ENCODE measurements at places on chromosomes 1 and 21.
A peak's percentile ranks its signal among the peaks of the same experiment; 100 is the strongest.

- no peaks in the 10 kb centered on the region for H3K27me3 ChIP-seq
- H3K27ac ChIP-seq = peak overlapping the region; percentile 68
- no peak overlapping the region for H3K4me3 ChIP-seq
Observed at GRCh38 chr1:19442154-19443096, 42.9 kb downstream of the CAPZB start.

DNA sequence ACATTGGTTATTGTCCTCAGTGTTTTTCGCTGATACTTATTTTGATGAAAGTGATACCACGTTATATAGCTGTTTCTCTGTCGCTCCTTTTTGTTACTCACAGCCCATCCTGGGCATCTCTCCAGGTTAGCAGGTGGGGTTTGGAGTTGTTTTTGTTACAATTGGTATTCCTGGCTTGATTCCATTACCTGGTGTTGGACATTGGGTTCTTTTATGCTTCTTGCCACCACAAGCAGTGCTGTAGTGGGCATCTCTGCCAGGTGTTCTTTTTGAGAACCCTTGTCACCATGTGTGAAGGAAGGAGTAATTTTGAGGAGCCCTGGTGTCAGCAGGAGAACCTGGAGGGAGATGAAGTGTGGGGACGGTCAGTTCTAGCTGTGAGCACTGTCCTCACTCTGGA, 47.5 kb upstream of the PWP2 start:
- no peaks in the 10 kb centered on the region for H3K4me1 ChIP-seq
- no peak overlapping the region for H3K4me3 ChIP-seq
- no peak for DNase-seq
- peaks cover 1% of the 10 kb centered on the region for H3K36me3 ChIP-seq

GRCh38 chr1:218946147-218946546, 227.5 kb upstream of the LYPLAL1 start:
- no peaks in the 10 kb centered on the region for H3K4me1 ChIP-seq
- no peaks in the 10 kb centered on the region for H3K27me3 ChIP-seq
- no peaks in the 10 kb centered on the region for H3K36me3 ChIP-seq
- H3K27ac ChIP-seq = no peak overlapping the region
- H3K4me3 ChIP-seq = no peak overlapping the region

- DNase-seq = no peak
- no peaks in the 10 kb centered on the region for H3K27me3 ChIP-seq
- no peak overlapping the region for H3K4me3 ChIP-seq
- H3K36me3 ChIP-seq = no peaks in the 10 kb centered on the region
- no peaks in the 10 kb centered on the region for H3K4me1 ChIP-seq
Observed at GRCh38 chr1:192153276-192153675, 5.0 kb upstream of the RGS18 start.

DNA sequence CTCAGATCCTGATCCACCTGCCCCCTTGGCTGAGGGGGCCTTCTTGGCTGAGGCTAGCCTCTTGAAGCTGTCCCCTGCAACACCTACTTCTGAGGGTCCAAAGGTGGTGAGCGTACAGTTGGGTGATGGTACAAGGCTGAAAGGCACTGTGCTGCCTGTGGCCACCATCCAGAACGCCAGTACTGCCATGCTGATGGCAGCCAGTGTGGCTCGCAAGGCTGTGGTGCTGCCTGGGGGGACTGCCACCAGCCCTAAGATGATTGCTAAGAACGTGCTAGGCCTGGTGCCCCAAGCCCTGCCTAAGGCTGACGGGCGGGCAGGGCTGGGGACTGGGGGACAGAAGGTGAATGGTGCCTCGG, 5.2 kb downstream of the ZNF687 start:
- no peak for DNase-seq
- H3K36me3 ChIP-seq = no peaks in the 10 kb centered on the region
- H3K4me3 ChIP-seq = no peak overlapping the region
- H3K4me1 ChIP-seq = no peaks in the 10 kb centered on the region
- H3K27ac ChIP-seq = no peak overlapping the region

- H3K27me3 ChIP-seq = no peaks in the 10 kb centered on the region
- H3K27ac ChIP-seq = peak overlapping the region; percentile 65
- no peaks in the 10 kb centered on the region for H3K36me3 ChIP-seq
- peaks cover 3% of the 10 kb centered on the region for H3K4me1 ChIP-seq
- no peak overlapping the region for H3K4me3 ChIP-seq
Observed at GRCh38 chr1:208235982-208236761, 8.0 kb downstream of the PLXNA2 start.

- H3K36me3 ChIP-seq = no peaks in the 10 kb centered on the region
- no peak overlapping the region for H3K4me3 ChIP-seq
- no peaks in the 10 kb centered on the region for H3K4me1 ChIP-seq
- H3K27ac ChIP-seq = no peak overlapping the region
Observed at GRCh38 chr1:12161662-12162458, 4.9 kb upstream of the TNFRSF1B start.

- H3K4me1 ChIP-seq = no peaks in the 10 kb centered on the region
- no peak for DNase-seq
- H3K27ac ChIP-seq = no peak overlapping the region
- H3K27me3 ChIP-seq = no peaks in the 10 kb centered on the region
- no peak overlapping the region for H3K4me3 ChIP-seq
Observed at GRCh38 chr21:45969921-45970673, 11.5 kb upstream of the COL6A1 start.

DNA sequence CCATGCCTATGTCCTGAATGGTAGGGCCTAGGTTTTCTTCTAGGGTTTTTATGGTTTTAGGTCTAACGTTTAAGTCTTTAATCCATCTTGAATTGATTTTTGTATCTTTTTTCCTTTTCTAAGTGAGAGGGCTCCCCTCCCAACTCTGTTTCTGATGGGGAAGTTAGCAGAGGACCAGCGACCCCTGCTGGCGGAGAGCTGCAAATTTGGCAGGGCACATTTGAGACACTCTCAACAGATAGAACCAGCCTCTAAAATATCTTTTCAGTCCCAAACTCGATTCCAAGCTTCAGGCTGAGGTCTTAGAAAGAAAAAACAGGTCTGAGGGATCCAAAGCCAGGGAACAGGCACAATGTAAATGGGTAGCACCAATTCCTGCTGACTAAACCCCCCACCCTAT, 32.5 kb downstream of the LRRC3 start:
- H3K27ac ChIP-seq = no peak overlapping the region
- DNase-seq = no peak
- H3K4me1 ChIP-seq = no peaks in the 10 kb centered on the region
- H3K36me3 ChIP-seq = no peaks in the 10 kb centered on the region

- no peaks in the 10 kb centered on the region for H3K27me3 ChIP-seq
- no peak for DNase-seq
- H3K4me1 ChIP-seq = no peaks in the 10 kb centered on the region
- no peak overlapping the region for H3K27ac ChIP-seq
Observed at GRCh38 chr1:192462616-192463015, 113.0 kb upstream of the RGS1 start.

- H3K36me3 ChIP-seq = no peaks in the 10 kb centered on the region
- no peaks in the 10 kb centered on the region for H3K4me1 ChIP-seq
- H3K4me3 ChIP-seq = no peak overlapping the region
- H3K27ac ChIP-seq = no peak overlapping the region
- H3K27me3 ChIP-seq = no peaks in the 10 kb centered on the region
Observed at GRCh38 chr21:19237608-19238007, 834.0 kb upstream of the TMPRSS15 start.

GRCh38 chr1:68565923-68566322, 69.0 kb upstream of the DEPDC1 start:
- no peak for DNase-seq
- H3K4me1 ChIP-seq = no peaks in the 10 kb centered on the region
- no peak overlapping the region for H3K27ac ChIP-seq
- H3K27me3 ChIP-seq = no peaks in the 10 kb centered on the region
- H3K36me3 ChIP-seq = no peaks in the 10 kb centered on the region

DNA sequence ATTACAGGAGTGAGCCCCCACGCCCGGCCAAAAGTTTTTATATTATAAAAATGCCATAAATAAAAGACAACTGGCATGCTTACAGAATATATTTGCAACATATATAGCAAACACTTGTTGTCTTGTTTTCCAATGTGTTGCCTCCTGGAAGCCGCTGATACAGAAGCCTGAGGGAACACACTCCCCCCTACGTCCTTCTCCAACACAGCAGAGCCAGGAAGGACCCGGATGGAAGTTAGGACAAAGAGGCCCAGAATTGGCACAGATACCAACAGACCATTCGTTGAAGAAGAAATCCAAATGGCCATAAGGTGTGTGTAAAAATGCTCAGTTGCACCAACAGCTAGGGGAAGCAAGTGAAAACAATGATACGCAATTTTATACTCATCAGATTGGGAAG, 1.3 kb upstream of the PLA2G5 start:
- H3K36me3 ChIP-seq = no peaks in the 10 kb centered on the region
- no peak overlapping the region for H3K27ac ChIP-seq
- no peak for DNase-seq
- H3K4me1 ChIP-seq = no peaks in the 10 kb centered on the region
- no peak overlapping the region for H3K4me3 ChIP-seq
- H3K27me3 ChIP-seq = no peaks in the 10 kb centered on the region

DNA sequence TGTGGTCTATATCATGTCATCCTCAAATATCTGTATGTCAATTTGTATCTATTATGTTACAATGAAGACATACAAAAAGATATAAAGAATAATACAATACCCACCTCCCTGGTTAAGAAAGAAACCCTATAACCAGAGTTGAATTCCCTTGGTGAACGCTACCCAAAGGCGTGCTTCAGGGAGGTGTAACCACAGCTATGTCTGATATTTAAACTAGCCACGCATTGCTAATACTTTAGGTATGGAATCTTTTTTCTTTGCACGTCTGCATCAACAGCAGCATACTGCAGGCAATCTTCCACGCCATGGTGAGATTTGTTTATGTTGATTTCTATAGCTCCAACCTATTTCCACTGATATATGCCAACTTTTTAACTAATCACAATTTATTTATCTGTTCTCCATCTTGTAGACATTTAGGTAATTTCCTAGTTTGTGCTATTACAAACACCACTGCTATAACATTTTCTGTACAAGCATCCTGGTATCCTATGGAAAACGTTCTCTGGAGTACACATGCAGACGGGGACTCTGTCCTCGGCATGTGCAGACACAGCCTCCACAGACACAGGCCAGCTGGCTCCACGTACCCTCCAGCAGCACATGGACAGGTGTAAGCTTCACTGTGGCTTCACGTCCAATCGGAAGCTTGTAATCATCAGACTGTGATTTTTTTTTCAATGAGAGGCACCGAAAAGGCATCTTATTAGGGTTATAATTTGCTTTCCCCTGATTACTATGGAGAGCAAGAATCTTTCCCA, 58.5 kb downstream of the HSF2BP start:
- H3K27me3 ChIP-seq = no peaks in the 10 kb centered on the region
- no peaks in the 10 kb centered on the region for H3K4me1 ChIP-seq
- H3K36me3 ChIP-seq = no peaks in the 10 kb centered on the region
- DNase-seq = no peak
- H3K4me3 ChIP-seq = no peak overlapping the region
- no peak overlapping the region for H3K27ac ChIP-seq

DNA sequence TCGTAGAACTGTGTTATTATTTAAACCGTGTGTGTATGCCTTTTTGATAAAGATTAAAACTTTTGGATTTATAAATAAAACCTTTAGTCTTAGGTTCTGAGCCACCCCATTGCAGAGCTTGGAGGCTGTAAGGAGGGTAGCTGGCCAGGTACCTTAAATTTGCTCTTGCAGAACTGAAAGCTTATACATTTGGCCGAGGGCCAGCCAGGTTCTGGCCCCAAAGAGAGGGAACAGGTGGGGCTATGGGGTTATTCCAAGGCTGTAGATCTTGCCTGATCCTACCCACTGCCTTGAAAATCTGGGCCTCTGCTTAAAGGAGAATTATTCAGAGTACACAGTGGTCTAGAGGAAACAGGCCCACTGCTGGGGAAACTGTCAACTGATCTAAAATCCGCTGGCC, 59.6 kb downstream of the CAMK2N1 start:
- H3K4me1 ChIP-seq = no peaks in the 10 kb centered on the region
- H3K36me3 ChIP-seq = no peaks in the 10 kb centered on the region
- no peak for DNase-seq
- no peak overlapping the region for H3K27ac ChIP-seq

- no peak overlapping the region for H3K27ac ChIP-seq
- H3K27me3 ChIP-seq = no peaks in the 10 kb centered on the region
- H3K4me3 ChIP-seq = no peak overlapping the region
- DNase-seq = no peak
- peaks cover 3% of the 10 kb centered on the region for H3K4me1 ChIP-seq
- H3K36me3 ChIP-seq = no peaks in the 10 kb centered on the region
Observed at GRCh38 chr1:172537827-172538391, 5.0 kb downstream of the SUCO start.

GRCh38 chr1:30837653-30838052, 70.9 kb downstream of the SDC3 start:
- DNase-seq = no peak
- H3K27ac ChIP-seq = no peak overlapping the region
- H3K4me3 ChIP-seq = no peak overlapping the region
- H3K4me1 ChIP-seq = no peaks in the 10 kb centered on the region

- H3K27ac ChIP-seq = no peak overlapping the region
- H3K36me3 ChIP-seq = no peaks in the 10 kb centered on the region
- DNase-seq = no peak
- no peaks in the 10 kb centered on the region for H3K27me3 ChIP-seq
- H3K4me3 ChIP-seq = no peak overlapping the region
- H3K4me1 ChIP-seq = no peaks in the 10 kb centered on the region
Observed at GRCh38 chr21:17859661-17860060, 40.5 kb upstream of the C21orf91 start.

DNA sequence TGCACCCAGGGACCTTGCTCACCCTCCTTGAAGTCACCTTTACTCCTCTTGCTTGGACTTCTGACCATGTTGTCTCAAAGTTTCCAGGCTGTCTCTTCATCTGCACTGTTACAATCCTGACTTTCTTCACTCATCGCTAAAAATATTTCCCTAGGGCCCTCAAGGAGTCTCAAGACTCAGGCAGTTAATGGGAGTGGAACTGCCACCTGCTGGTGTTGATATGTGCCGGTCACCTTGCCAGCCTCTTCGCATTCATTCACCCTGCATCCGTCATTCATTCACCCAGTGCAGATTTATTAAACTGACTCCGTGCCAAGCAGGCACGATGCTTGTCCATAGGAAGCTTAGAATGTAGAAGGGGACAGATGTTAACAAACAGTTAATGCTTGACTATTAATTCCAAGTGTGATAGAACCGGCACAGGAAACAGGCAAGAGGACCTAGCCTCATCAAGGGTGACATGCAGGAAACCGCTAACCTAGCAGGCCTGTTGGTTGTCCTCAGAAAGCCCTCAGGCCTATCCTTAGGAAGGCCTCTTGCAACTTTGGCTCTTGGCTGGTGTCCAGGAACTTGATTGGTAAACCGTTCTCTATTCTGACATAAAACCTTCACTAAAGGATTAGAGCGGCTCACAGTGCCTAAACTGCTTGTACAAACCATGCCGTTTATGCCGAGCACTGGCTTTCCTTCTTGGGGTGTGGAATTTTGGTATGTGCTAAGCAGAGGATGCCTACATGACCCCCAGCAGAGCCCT, 342.2 kb downstream of the CAMTA1 start:
- H3K4me3 ChIP-seq = no peak overlapping the region
- H3K4me1 ChIP-seq = no peaks in the 10 kb centered on the region
- no peaks in the 10 kb centered on the region for H3K27me3 ChIP-seq
- H3K36me3 ChIP-seq = no peaks in the 10 kb centered on the region

GRCh38 chr1:148333875-148334338, 149.2 kb downstream of the PPIAL4G start:
- H3K4me3 ChIP-seq = peak overlapping the region; percentile 19
- no peaks in the 10 kb centered on the region for H3K36me3 ChIP-seq
- H3K4me1 ChIP-seq = no peaks in the 10 kb centered on the region

GRCh38 chr1:31514117-31514516, 62.2 kb upstream of the TINAGL1 start:
- DNase-seq = no peak
- H3K4me1 ChIP-seq = no peaks in the 10 kb centered on the region
- no peaks in the 10 kb centered on the region for H3K27me3 ChIP-seq
- no peaks in the 10 kb centered on the region for H3K36me3 ChIP-seq

Measured in aorta (tissue), 5 donors.